ENCODE measurements at places on chromosomes 4 and X.
A peak's percentile ranks its signal among the peaks of the same experiment; 100 is the strongest.

DNA sequence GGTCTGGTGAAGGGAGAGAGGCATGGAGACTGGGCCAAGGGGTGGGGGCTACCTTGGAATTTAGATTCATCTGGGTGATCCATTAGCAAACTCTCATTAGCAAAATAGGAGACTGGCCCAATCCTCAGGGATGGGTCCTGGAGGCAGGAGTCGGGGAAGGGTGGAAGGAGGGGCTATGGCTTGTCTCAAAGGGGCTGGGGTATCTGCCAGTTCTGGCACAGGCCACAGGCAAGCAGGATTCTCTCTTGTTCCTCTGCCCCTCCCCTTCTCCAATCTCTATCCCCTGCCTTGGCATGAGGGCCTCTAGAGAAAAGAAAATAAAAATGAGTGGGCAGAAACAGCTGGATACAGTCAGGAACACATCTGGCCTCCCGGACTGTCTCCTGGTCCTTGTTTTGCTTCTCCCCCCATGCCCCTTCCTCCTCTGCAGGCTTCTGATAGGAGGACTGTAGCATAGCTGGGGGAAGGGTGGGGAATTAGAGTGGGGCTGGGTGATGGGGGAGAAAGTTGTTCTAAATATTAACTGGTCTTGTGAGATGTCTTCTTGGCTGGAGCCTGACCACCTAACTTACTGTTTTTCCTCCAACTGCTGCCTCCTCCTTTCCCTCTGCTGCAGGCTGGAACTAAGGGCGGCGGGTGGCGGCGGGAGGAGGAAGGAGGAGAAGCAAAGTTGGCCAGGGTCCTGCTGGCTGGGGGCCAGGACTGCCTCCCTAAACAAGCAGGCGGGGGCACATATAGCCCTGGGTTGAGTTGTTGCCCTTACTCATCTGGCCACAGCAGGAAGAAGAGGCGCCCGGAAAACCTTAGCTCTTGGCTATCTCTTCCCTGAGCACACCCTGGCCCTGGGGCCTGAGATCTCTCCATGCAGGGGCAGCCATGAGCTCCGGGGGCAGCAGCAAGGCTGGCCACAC, 53.3 kb upstream of the LAS1L start:
- DNase-seq, result peak; percentile 52

GRCh38 chr4:162582180-162582579, 418.4 kb upstream of the FSTL5 start:
- no peak for DNase-seq

DNA sequence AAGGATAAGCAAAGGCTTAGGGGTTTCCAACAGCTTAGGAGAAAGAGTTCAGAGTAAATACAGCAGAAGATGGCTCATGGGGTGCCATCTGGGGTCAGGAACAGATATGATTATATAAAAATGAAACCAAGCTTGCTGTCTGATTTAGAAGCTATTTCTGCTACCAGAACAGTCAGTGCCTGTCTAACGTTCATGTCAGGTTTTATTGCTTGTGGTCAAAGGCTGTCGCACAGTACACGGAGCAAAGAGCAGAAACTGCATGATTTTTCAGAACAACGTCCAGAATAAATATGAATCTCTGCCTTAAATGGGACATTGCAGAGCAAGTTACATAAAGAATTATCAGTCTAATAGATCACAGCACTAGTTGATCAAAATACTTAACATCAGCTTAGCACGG, 17.4 kb downstream of the CETN2 start:
- no peak for DNase-seq

GRCh38 chr4:111435986-111436744, 709.1 kb upstream of the FAM241A start:
- DNase-seq, result no peak

DNA sequence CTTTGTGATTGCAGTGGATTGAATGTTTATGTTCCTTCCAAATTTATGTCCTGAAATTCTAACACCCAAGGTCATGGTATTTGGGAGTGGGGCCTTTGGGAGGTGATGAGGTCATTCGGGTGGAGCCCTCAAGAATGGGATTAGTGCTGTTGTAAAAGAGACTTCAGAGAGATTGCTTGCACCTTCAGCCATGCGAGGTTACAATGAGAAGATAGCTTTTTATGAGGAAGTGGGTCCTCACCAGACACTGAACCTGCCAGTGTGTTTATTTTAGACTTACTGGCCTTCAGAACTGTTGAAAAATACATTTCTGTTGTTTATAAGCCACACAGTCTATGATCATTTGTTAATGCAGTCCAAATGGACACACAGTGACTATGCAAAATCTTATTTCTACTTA, 161.0 kb upstream of the GPRIN3 start:
- no peak for DNase-seq

DNA sequence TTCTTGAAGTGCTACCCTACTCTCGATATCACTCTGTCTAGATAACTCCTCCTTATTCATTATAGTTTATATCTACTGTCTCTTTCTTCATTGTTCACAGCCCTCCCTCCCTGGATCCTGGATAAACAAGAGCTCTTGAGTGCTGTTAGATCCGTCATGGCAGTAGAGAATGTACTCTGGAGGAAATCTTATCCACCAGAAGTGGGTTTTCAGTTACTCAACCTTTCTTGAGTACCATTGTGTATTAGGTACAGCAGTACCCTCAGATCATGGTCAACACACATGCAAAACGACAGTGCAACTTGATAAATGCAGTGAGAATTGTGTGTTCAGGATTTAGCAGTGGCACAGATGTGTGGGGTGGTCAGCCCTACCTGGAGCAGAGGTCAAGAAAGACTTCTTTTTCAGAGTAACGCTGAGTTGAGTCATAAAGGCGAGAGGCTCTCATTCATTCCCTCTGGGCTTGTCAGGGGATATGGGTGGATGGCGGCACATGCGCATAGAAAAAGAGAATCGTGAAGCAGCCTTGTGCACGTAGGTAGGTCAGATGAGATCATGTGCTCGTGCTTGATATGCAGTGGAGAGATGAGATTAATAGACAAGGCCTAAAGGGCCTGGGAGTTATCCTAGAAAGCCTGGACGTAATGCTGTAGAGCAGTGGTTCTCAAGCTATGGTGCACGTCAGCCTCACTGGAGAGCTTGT, 89.5 kb downstream of the SNX25 start:
- no peak for DNase-seq

Data from C1 segment of cervical spinal cord (tissue), 14 donors.